BJ (cell line): ENCODE measurements at places on chromosomes 1 and 21.

GRCh38 chr1:214565310-214565709 is 13.9 kb upstream of the PTPN14 start:
- DNase-seq = no peak

DNA sequence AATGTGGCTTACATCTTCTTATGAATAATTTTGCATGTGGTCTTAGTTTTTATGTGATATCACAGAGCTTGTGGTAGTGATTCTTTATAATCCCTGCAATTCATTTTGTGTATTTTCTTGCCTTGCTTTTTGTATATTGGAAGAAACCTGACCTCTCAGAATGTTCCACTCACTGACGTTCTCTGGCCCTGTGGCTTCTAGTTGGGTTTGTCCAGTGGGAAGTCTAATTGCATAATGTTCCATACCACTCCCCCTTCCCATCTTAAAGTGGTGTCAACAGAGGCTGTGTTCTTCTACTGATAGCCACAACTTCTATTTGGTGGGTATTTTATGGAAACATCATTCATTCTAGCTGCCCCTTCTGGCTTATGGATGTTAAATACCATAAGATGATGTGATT is 225.3 kb downstream of the BACH1 start:
- DNase-seq = no peak

DNA sequence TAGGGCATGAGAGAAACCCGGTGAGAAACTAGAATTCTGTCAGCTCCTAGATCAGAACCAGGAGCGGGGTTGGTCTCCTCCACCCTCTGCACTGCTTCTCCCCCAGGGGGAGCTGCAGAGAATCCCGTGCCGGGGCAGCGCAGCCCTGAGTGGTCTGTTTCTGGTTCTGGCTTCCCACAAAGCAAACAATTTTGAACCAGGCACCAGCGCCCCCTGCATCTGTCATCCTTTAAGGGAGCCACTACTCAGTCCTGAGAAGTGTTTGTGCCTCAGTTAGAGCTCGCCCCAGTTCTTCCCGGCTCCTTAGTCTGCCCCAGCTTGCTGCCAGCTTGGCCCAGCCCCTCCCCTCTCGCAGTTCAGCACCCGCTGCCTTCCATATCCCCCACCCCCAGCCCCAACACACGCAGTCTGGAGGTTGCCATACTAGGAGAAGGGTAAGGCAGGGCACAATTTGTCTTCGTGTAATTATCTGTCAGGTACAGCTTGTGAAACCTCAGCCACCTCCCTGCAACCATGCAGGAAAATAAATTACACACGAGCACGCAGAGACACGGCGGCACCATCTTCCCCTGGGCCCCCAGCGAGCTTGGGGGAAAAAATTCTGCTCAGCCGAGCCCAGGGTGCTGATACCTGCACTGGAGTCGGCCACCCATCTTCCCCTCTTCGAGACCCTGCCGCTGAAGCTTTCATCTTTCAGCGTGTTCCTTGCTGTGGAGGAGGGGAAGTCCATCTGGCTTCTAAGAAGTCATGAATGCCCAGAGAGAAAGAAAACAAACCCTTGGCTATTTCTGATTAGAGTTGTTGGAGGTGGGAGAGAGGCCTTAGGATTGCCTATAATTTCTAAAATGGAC is 62.6 kb upstream of the CD1D start:
- no peak for DNase-seq

- DNase-seq = no peak
Observed at GRCh38 chr1:1072849-1073742, 1.0 kb downstream of the RNF223 start.

DNA sequence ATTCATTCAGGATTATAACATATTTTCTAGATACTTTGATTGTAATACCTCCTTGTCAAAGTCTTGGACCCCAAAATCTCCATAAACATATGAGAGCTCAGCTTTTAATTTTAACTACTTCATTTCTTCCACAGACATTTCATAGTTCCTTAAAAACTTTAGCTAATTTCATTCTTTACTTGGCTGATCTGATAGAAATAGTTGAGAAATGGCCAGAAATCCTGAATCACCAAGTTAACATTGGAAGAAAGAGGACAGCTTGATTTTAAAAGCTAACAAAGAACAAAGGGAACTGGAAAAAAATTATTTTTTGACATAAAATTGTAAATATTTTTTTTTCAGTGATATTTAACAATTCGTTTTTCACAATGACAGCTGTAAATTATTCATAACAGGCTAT is 216.5 kb downstream of the NTNG1 start:
- peak; percentile 13 for DNase-seq

DNA sequence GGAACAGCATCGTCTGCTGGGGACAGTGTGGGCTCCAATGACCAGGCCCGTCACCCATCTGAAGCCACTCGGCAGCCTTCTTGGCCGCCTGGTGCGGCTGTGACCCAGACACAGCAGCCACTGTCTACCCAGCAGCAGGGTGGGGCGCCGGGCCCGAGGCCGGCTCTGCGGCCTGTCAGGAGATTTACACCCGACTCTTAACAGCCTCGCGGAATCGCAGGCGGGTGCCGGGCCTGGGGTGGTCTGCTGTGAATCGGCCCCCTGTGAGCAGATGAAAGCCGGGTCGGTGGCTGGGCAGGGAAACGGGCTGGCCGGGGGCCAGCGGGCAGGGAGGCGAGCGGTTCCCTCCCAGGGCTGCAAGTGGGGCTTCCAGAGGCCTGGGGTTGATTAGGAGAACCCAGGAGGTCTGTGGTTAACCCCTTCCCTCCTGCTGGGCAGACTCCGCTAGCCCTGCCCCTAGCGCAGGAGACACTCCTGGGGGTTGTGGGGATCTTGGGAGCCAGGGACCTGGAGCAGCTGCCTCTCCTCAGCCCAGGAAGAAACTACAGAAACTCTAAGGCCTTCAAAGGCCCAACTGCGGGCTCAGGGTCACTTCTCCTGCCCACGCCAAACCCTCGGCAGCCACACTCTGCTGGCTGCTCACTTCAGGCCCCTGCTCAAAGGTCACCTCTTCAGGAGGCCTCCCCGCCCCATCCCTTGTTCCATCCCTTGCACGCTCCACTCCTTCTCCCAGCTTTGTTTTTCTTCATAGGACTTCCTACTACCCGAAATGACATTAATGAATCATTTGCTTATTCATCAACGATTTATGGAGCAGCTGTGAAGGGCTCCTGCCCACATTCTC is 15.6 kb downstream of the RUNX3 start:
- DNase-seq = no peak

- no peak for DNase-seq
Observed at GRCh38 chr1:9039761-9040658, 13.8 kb upstream of the SLC2A7 start.

GRCh38 chr1:164695956-164696665 is 137.1 kb downstream of the PBX1 start:
- DNase-seq = no peak

- DNase-seq = no peak
Observed at GRCh38 chr1:29718791-29719190, 482.5 kb downstream of the PTPRU start.

DNA sequence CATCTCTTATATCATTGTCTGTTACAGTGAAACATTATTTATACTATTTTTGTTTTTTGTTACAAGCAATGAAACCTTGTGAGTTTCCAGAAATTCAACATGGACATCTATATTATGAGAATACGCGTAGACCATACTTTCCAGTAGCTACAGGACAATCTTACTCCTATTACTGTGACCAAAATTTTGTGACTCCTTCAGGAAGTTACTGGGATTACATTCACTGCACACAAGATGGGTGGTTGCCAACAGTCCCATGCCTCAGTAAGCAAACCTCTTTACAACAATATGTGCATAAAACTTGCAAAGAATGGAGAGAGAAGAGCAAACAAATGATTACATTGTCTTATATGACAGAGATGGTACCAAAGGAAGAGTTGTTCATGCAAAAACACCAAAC is 22.4 kb downstream of the CFHR4 start:
- DNase-seq = no peak

GRCh38 chr21:41780337-41781049 is 13.6 kb upstream of the RIPK4 start:
- DNase-seq = no peak

DNA sequence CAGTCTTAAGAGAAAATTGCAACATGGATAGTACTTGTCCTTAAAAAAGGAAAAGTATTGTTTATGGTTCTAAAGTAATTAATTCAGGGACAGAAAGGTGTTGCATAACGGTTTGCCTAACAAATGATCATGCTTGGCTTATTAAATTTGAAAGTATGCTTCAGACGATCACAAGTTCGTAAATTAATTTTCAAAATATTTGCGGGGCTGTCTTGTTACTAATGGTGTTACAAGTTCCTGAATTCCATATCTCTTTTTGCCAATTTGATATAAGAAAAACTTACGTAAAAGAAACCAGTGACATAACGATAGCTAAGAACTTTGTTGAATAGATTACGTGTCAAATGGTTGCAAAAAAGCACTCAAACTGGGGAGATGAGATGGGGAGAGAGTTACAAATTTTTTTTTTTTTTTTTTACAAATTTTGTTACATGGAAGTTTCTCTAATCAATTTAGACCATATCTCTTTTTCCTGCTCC is 1.3 kb downstream of the AGO3 start:
- DNase-seq = no peak

- DNase-seq = no peak
Observed at GRCh38 chr1:43841321-43842174, 92.1 kb upstream of the ARTN start.

DNA sequence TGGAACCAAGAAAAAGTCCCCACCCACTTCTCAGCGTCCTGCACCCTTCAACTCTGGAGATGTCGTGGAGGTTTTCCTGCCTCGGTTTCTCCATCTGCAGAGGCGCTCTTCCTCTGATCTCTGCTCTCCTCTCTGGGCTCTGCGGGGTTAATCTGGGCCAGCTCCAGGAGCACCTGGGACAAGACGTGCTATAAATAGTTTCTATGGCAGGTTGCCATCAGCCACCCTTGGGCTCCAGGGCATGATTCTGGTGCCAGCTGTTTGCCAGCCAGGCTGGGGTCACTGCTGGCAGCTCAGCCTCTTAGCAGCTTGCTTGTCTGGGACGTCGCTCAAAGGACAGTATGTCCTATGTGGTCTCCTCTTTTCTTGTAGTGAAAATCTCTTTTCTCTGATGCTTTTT is 137.1 kb downstream of the ACTL8 start:
- DNase-seq = no peak

- no peak for DNase-seq
Observed at GRCh38 chr1:53417074-53417511, 42.1 kb upstream of the DMRTB1 start.

DNA sequence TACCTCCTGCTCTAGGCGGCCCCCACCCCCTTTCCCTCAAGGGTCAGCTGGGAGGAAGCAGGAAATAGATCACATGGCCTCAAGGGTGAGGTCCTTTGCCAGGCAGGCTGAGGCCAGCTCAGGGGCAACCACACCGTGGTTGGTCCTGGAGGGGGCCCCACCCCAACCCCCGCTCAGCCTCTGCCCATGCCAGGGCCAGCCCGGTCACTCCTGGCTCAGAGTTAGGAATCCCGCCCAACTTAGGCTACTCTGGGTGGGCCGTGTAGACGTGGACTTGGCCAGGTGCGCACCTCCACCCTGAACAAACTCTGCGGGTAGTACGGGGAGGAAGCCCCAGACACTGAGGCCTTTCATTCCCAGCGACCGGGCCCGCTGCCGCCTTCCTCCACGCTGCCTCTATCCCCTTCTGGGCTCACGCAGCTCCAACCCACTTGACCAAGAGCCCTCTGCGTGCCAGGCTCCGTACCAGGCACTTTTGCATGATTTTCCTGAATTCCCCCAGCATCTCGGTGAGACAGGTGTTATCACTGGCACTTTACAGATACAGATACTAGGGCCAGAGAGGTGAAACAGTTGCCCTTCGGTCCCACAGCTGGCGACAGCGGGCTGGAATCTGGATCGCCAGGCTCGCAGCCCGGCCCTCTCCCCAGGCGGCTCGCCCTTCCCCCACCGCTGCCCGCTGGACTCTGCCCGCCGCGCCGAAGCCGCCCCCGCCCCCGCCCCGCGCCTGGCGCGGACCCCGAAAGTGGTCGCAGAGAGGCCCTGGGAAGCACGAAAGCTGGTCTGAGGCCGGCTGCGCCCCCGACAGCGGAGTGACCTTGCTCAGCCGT is 769 bp downstream of the GALE start:
- no peak for DNase-seq

GRCh38 chr21:39330001-39330400 is 16.6 kb upstream of the BRWD1 start:
- DNase-seq = no peak

- no peak for DNase-seq
Observed at GRCh38 chr1:42904434-42904833, 54.2 kb downstream of the SLC2A1 start.

GRCh38 chr1:9807541-9807940 is 16.2 kb downstream of the CLSTN1 start:
- DNase-seq = no peak

DNA sequence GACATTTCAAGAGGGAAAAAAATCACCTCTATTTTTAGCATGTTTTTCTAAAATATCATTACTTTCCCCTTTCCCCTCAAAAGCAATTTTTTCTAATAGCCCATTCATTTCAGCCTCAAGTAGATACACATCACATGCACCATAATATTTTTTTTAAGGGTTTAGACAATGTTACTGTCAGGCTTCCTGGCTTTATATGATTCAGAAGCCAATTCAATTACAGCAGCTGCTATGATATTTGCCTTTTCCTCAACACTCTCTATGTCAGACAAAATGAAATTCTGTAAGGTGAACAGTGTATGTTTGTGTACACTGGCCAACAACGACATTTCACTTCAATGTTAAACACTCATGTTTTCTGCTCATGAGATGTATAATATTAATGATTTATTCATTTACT is 46.5 kb downstream of the OMA1 start:
- DNase-seq = no peak

GRCh38 chr1:28028873-28029654 is 59.3 kb downstream of the EYA3 start:
- DNase-seq = no peak

DNA sequence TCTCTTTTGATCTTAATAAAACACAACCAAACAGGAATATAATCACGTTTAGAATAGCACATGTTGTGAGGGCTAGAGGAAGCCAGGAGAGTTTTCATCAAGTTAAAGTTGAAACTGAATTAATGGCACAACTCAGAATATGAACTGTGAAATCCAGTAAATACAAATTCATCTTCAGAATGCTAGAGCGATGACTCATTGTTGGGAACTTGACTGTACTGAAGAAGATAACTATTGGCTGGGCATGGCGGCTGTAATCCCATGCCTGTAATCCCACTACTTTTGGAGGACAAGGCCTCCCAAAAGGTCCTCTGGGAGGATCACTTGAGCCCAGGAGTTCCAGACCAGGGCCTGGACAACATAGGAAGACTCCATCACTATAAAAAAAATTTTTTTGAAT is 8.8 kb downstream of the SYF2 start:
- no peak for DNase-seq

DNA sequence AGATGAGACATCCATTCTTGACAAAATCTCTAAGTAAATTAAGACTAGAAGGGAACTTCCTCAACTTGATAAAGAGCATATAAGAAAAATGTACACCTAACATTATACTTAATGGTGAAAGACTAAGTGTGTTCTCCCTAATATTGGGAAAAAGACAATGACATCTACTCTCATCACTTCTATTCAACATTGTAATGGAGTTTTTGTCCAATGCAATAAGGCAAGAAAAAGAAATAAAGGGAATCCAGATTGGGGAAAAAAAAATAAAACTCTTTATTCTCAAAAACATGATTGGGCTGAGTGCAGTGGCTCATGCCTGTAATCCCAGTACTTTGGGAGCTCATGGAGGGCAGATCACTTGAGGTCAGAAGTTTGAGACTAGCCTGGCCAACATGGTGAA is 131.1 kb upstream of the JUN start:
- DNase-seq = no peak
